NCI-H446 (cell line): ENCODE measurements at places on chromosomes 12 and 14.

DNA sequence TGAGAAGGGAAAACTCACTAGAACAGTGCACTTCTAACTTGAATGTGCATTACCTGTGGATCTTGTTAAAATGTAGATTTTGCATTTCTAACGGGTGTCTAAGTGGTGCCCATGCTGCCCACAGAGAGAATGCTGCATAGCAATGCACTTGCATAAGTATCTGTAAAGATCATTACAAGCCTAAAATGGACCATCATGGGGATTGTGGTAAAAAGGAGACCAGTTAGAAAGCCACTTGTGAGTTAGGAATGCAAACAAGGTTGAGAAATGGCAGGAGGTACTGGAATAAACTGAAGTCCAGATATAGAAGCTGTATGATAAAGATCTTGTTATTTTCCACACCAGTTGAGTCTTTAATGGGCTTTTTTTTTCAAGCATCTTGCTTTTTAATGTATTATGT lies 18.8 kb downstream of the AVPR1A start:
- DNase-seq, result no peak

GRCh38 chr12:108387771-108388170 lies 48.7 kb upstream of the CMKLR1 start:
- DNase-seq, result no peak

DNA sequence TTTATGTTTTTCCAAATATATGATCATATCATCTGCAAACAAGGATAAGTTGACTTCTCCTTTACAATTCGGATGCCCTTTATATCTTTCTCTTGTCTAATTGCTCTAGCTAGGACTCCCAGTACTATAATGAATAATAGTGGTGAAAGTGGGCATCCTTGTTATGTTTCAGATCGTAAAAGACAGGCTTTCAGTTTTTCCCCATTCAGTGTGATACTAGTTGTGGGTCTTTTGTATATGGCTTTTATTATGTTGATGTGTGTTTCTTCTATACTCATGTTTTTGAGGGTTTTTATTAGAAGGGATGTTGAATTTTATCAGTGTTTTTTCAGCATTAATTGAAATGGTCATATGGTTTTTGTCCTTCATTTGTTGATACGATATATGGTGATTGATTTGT lies 97.3 kb downstream of the FUT8 start:
- no peak for DNase-seq

- no peak for DNase-seq
Observed at GRCh38 chr14:82052778-82053177, 519.1 kb upstream of the SEL1L start.

DNA sequence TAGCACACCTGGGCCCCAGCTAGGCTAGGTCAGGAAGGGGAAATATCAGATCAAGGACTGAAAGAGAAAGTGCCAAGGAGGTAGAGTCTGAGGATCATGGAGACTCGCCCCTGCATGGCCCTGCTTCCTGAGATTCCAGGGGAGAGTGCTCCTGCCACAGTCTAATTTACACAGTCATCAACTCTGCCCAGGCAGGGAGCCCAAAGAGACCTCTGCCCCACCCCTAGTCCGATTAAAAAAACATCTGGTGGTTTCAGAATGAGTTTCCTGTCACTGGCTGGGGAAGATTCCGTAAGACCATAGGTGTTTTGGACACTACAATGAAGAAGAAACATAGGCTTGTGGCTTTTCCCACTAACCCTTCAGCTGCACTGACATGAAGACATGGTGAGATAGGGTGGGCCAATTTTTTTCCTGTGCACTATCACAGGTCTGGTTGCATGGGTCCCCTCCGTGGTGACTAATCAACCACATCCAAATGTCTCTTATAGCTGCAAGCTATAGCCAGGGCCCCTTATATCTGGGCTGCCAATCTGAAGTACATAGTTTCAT lies 31.5 kb upstream of the GZMB start:
- DNase-seq, result no peak

DNA sequence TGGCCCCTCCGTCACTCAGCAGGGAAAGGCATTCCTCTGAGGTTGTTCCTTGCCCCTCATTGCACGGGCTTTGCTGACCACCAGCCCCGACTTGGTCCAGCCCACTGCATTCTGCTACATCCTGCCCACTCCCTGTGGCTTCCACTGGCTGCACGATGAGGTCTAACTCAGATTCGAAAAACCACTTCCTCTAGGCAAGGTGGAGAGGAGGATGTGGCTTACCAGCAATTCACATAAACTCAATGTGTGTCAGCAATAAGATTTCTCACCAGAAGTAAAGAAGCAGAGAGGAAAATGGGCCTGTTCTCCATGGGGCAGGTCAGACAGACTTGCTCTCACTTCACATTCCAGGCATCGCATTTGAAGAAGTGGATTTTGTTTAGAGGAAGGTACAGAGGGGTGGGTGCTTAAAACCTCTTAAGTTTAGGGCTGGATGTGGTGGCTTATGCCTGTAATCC lies 14.7 kb downstream of the GPR68 start:
- DNase-seq, result no peak

DNA sequence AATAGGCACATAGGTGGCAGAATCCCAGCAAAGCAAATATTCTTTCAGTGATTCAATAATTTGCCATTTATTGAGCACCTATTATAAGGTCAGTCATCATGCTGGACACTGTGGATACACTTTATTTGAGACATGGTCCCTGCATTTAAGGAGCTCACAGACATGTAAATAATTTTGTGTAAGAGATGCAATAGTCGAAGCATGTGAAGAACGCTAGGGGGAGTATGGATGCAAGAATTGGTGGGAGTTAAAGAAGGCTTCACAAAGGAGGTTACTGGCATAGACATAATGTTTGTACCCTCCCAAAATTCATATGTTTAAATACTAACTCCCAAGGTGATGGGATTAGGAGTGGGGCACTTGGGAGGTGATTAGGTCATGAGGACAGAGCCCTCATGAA lies 260.6 kb upstream of the GARIN6 start:
- peak; percentile 32 for DNase-seq

- DNase-seq, result no peak
Observed at GRCh38 chr12:127588249-127588648, 678.7 kb upstream of the TMEM132C start.

- DNase-seq, result no peak
Observed at GRCh38 chr14:48936849-48937248, 649.3 kb downstream of the RPS29 start.

- no peak for DNase-seq
Observed at GRCh38 chr12:69352904-69353303, 4.7 kb downstream of the LYZ start.

- DNase-seq, result peak; percentile 5
Observed at GRCh38 chr14:67666750-67667449, 7.5 kb downstream of the VTI1B start.

GRCh38 chr14:53615252-53615651 lies 341.4 kb downstream of the BMP4 start:
- DNase-seq, result no peak

GRCh38 chr12:15682826-15683225 lies 106.4 kb downstream of the EPS8 start:
- DNase-seq, result no peak

DNA sequence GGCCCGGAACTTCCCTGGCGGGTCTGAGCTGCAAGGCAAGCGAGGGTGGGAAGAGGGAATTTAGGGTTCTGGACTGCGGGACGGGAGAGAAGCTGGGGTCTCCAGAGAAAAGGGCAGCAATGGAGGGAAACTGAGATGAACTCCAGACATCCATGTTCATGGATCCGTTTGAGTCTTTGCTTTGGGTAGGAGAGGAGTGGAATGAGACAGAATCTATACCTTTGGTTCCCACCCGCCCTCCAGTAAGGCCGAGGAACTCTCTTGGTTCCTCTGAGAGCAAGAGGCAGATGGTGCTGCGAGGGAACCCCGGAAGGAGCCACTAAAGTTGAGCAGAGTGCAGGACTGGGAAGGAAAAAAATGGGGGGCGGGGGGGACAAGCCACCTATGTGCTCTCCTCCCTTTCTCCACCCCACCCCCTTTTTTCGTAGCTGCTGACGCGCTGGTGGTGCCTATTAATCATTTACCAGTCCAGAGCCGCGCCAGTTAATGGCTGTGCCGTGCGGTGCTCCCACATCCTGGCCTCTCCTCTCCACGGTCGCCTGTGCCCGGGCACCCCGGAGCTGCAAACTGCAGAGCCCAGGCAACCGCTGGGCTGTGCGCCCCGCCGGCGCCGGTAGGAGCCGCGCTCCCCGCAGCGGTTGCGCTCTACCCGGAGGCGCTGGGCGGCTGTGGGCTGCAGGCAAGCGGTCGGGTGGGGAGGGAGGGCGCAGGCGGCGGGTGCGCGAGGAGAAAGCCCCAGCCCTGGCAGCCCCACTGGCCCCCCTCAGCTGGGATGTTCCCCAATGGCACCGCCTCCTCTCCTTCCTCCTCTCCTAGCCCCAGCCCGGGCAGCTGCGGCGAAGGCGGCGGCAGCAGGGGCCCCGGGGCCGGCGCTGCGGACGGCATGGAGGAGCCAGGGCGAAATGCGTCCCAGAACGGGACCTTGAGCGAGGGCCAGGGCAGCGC lies 1.2 kb downstream of the SSTR1 start:
- no peak for DNase-seq

GRCh38 chr14:68168460-68169109 lies 349.0 kb downstream of the RAD51B start:
- no peak for DNase-seq

DNA sequence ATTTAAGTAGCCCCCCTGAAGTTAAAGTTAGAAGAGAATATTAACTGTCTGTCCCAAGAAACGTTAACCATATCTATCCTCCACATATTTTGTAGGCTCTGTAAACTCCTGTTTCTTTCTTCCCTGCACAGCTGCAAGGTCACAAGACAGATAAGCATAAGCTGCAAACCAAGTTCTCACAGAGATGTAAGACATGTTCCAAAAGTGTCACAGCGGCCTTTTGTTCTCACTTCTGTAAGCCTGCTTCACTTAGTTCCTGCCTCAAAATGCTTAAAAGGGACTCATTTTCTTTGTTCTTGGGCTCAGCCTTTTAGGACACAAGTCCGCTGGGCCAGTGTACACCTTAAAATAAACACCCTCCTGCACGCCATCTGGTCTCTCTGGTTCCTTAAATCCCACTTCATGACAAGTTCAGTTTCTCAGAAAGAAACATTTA lies 3.2 kb downstream of the RNASE1 start:
- DNase-seq, result no peak

- DNase-seq, result no peak
Observed at GRCh38 chr12:127286281-127286680, 980.7 kb upstream of the TMEM132C start.

DNA sequence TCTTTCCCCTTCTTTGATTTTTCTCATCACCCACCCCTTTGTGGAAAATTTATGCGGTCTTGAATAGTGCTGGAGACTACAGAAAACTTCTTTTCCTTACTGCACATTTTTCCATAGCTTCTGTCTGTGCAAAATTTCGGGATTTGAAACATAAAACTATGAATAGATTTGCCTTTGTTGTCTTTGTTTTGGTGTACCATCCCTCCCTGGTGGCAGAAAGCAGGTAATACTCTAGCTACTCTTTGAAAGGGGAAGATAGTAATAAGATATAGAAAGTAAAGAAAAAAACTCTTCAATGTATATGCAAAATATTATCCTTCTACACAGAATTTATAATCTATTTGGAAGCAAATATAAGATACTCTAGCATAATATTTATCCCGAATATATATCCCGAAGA lies 79.1 kb upstream of the LMO3 start:
- no peak for DNase-seq

DNA sequence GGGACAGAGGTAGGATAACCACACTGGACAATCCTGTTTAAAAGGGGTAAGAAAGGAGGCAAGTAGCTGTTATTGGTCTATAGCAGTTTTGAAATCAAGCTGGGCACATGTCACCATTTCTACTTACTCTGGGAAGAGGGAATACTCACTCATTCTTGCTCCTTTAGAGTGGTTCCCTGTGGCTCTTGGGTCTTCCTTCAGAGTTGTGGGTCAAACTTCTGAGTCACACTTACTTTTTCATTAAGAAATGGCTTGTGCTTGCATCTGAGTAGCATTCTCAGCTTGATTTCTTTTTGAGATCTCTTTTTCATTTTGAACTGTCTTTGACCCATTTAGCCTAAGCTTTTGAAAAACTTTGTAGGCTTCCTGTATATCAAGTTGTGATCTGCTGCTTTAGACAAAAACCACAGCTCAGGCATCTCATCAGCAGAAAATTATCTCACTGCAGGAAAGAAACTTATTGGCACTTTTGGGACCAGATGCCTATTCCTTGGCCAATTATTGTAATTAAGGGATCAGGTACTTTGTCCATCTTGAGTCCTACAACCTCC lies 122.2 kb downstream of the AEBP2 start:
- no peak for DNase-seq

DNA sequence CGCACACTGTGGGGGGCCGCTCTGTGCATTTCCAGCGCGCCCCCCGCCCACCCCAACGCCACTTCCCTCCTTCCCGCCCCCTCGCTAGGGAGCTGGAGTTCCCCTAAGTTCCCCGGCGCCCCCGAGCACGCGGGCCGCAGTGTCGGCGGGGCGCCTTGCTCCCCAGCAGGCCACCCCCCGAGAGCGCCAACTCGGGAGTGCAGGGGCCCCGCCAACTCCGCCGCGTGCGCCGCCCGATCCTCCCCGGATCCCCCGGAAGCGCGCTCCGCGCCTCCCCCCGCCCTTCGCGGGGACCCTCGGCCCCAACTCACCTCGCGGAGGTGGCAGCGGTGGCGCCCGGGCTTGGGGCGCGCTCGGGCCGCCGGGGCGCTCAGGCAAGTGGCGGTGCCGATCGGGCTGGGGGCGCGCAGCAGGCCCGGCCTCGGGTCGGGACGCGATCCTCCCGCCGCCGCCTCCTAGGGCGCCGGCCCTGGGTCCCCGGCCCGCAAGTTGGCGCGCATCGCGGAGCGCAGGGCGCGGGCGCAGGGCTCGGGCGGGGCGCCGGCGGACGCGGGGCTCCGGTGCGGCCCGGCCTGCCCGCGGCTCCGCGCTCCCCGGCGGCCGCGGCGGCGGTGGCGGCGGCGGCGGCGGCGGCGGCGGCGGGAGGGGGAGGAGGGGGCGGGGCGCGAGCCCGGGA lies at the start of gene NCOR2:
Gene NCOR2, minus strand, starts transcription at position 616 of the 676 bp plus-strand sequence. CDS start 72,361 bp downstream, outside the sequence.
- peak; percentile 53 for DNase-seq

DNA sequence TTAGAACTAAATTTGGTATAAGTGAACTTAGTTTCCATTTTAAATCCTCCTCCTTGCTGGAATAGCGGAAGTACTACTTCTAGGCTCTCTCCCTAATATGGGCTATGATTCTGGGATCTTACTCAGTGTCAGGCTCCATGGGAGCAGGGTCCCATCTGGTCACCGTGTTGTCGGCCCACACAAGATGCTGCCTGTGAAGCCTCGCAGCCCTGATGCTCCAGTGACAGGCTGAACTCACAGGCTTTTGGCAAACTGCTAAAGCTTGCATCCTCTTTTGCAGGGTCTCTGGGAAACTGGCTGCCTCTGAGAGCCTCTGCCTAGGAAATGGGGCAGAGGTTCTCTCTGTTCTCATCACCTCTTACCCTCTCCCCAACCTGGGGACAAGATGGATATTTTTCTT lies 88.4 kb downstream of the RPAP3 start:
- DNase-seq, result no peak

GRCh38 chr12:72033991-72034390 lies 95.3 kb downstream of the TPH2 start:
- no peak for DNase-seq

DNA sequence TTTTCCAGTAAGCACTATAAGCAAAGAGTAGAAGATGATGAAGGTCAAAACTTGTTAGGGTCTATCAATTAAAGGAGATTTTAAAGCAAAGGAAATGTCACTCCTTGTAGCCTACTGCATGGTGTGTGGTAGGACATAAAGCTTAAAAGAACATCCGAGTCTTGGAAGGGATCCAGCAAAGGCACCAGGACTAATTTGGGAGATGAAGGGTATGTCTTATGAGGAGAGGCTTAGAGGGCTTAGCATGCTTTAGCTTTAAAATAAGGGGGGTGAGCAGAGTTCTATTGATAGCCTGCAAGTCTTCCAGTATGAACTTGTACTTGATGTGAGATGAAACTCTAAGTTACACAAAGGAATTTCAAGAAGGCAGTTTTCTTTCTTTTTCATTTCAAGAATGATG lies 11.8 kb upstream of the MYBPC1 start:
- DNase-seq, result no peak
